Stimulated activated CD4-positive, alpha-beta T cell treated with anti-CD3 and anti-CD28 coated beads, Interleukin-1b, Interleukin-23, amount 100 ng/mL, for 48 hours (primary cell): ENCODE measurements at places on chromosomes 16 and 17.

DNA sequence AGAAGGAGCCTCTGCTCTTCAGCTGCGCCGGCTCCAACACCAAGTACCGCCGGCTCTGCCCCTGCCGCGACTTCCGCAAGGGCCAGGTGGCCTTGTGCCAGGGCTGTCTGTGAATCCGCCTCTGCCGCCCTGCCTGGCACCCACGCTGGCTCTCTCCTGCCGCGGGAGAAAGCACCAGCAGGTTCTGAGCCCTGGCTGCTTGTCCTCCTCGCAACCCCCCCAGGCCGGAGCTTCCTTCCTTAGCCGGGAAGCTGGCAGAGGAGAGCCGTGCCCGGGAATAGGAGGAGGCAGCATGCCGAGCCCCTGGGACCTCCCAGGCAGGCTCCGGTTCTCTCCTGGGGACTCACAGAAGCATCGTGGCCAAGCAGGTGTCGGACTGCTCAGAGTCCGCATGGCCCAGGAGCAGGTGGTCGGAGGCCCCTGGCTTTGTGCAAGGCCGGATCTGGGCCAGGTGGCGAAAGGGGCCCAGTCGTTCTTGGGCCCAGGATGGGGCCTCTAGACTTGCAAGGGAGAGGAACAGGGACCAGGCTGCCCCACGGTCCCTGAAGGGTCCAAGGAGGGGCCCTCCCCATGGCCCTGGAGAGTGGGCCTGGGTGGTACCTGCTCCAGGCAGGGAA is 80.6 kb downstream of the MGAT5B start:
- no peak for DNase-seq

DNA sequence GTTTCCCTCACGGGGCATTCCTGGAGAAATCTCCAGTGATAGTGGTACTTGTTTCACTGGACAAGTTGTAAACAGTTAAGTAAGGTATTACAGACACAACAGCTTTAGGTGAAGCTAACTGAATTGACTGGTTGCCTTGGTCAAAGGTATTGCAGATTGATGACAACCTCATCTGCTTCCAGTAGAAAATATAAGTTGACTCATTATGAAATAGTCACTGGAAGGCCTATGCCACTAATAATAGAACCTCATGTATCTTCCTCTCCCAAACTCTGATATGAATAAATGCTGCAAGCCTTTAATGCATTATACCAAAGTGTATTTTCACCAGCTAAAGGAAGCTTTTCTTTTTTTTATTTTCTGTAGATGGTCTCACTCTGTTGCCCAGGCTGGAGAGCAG is 44.8 kb downstream of the GLG1 start:
- DNase-seq = no peak

DNA sequence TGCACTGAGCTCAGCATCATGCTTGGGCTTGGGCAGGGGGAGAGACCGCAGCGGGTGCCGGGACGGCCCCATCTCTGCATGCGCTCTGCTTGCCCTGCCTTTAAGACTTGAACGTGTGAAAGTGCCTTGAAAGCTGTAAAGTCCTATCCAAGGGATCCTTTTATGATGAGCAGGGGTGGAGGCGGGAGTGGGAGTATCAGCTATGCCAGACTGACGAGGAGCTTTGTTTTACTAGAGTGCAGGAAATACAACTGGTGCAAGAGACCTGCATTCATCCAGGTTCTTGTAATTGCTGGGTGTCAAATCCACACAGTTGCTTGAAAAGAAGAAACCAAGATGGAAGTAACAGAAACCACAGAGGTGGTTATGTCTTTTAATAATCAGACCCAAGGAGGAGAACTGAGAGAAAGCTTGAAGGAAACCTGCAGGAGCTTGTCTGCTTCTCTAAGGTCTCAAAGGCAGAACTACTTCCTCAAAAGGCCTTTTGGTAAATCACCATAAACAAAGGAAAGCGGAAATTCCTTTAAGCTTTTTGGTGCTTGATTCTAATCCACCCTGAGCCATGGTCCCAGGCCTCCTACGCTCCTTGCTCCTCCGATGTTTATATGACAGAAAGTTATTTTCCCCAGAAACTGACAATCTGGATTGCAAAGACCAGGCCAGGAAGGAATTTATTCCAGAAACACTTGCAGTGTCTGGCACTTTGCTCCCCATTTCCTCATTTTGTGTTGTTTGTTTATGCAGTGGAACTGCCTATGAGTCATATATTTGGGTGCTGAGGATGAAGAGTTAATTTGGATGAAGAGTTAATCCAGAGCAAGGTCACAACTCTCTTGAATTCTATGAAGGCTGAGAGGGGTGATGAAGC is 51.3 kb upstream of the FBXO47 start:
- peak; percentile 33 for DNase-seq

DNA sequence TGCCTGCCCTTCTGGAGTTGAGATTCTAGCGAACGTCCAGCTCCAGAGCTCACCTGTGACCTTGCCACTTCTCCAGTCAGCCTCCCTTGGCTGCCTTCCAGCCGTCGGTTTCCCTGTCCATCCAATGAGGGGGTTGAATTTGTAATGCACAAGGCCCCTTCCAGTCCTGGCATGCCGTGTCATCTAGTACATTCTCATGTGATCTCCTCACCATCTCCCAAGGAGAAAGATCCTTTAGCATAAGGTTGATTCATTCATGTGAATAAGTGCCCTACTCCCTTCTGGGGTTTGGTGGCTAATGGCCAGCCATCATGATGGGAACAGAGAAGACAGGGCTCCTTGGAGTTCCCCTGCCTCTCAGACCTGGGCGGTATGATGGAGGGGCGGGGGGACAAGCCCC is 18.9 kb upstream of the ABCC3 start:
- DNase-seq = no peak

DNA sequence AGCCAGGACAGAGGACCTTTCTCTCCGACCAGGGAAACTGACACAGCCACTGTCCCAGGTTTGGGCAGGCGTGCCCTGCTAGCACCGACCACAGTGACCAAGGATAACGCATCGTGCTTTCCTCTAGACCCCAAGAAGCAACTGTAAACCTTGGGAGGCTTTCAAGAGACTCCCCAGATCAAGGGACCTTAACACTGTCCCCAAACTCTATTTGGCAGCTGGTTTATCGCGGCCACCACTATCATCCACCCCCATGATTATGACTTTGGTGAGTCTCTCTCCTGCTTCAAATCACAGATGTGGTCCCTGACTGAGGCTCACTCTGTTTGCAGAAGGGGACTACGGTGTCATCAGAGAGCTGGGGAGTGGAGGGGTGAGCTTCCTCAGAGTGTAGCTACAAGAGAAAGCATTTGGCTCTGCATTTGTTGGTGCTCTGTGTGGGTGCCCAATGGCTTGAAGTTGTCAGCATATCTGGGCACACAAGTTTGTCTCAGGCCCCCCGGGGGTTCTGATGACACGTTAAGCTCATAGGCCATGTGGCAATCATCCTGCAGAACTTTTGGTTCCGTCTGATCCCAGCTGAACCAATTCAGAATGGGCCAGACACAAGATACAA is 408.0 kb downstream of the SLC39A11 start:
- DNase-seq = no peak

GRCh38 chr16:2698965-2699750 is 16.8 kb downstream of the KCTD5 start:
- no peak for DNase-seq

- no peak for DNase-seq
These were observed 148.3 kb downstream of the KATNIP start for GRCh38 chr16:27698266-27698665.

GRCh38 chr16:86768999-86769398 is 190.7 kb downstream of the FOXL1 start:
- no peak for DNase-seq

DNA sequence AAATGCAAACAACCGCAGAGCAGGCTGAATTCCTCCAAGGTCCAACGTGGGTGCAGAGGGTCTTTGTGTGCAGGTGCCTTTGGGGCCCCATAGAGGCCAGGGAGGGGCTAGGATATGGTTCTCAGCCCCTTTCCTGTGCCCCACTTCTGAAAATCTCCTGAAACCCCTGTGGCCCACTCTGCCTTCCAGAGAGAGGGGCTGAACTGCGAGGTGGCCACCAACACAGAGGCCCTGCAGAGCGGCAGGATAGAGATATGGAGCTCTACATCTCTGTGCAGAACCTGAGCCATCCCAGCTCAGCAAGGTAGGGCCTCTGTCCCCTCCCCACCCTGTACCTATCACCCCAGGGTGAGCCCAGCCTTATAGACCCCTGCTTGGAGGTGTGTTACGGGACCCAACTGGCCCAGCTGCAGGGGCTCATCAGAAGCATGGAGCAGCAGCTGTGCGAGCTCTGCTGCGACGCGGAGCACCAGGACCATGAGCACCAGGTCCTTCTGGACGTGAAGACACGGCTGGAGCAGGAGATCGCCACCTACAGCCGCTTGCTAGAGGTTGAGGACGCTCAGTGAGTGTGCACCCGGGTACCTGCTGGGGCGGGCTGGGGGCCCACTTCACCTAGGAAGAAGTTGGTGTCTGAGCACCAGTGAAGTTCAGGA is 5.5 kb downstream of the USP6 start:
- no peak for DNase-seq

- DNase-seq = peak; percentile 81
These were observed 31.7 kb downstream of the SOCS1 start for GRCh38 chr16:11224096-11224893.

DNA sequence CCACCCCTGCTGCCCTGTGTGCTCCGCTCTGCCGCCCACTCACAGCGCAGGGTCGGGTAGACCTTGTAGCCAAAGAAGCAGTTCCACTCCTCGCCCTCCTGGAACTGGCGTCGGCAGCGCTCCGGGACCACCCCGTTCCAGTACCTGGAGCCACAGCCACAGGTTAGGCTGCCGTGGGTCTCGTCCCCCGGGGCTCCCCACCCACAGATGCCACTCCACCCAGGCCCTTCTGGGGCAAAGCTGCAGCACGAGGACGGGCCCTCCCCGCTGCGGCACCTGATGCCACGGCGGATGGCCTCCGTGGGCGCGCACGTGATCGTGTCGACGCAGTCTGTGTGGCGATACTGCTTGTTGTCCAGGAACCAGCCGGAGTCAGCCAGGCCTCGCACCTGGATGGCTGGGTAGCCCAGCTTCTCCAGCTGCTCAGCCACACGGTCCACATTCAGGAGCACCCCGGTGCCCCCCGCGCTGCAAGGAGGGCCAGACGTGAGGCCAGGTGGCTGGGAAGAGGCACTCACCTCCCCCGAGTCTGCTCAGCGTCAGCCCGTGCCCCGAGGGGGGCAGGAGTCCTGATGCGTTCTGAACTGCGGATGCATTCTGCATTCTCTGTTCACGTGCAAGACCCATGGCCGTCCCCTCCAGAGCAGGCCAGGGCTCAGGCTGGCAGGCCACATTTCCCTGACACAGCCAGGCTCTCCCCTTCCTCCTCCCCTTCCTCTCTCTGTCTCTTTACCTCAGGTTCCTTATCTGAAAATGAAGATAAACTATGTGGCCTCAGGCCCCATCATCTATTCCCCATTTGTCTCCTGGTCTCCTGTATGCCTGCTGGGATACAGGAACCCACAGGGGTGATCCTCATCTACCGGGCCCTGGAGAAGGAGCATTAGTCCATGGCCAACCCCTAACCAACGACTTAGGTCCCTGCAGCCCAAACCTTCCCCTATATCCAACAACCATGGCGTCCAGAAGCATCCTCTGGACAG is 4.1 kb downstream of the NOTUM start:
- DNase-seq = no peak

DNA sequence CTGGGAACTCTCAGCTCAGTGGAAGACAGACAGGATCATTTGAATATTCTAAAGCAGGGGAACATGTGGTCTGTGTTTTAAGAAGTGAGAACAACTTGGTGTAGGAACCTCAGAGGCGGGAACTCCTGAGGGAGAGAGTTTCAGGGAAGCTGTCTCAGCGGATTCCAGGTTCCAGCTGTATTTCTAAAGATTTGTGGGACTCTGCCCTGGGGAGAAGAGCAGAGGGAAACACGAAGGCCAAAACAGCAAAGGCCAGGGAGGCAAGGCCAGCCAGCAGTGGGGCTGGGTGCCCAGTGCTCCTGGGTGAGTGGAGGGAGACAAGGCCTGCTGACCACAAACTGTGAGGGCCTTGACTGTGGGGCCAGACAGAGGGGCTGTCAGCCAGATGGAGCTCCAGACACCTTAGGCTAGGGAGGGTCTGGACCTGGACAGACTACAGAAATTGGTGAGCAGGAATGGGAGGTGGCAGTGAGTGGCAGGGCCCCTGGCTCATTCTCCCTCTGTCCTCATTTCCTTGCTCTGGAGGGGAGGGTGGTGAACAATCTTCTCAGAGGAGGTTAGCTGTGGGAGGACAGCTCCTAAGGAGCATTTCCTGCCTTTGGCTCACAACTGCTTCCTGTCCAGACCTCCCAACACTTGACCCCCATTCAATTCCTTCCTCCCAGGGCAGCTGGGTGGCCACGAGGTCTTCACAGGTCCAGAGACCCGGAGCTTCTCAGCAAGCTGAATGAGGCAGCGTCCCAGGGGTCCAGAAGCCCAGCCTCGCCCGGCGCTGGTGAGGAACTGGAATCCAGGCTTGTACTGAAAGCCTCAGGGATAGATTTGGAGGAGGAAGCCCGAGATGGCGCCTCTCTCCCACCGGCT is 21.0 kb upstream of the FZD2 start:
- DNase-seq = no peak

- DNase-seq = no peak
These were observed 66.6 kb downstream of the SIAH1 start for GRCh38 chr16:48318630-48319029.

DNA sequence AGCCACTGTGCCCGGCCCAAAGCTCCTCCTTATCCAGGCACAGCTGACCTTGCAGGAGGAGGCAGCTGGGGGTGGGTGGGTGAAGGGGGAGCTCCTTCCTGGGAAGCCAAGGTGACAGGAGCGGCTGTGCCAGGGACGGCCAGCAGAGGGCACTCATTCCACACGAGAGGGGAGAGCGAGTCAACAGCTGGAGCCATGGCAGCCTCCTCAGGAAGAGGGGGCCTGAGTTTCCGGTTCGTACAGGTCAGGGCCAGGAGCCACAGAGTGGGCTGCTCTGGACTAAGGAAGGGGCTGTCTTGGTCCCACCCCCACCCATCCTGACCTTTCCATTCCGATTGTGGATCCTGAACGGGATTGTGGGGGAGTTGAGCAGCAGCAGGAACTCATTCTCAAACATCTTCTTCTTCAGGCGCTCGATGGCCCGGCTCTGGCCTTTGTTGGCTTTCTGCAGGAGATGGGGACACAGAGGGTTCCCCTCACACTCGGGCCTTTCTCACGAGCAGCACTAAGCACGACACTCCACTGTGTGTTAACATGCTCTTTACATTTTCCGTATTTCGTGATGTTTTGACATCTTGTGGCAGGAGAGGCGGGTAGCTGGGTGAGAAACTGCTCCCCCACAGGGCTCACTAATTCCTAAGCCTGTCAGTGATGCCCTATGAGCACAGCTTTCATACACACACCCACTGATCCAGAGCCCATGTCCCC is 61.6 kb downstream of the TIMM22 start:
- DNase-seq = peak; percentile 65

GRCh38 chr16:50839920-50840729 is 98.2 kb downstream of the CYLD start:
- DNase-seq = no peak

- no peak for DNase-seq
These were observed 105.4 kb upstream of the RBFOX1 start for GRCh38 chr16:7227229-7227721.

GRCh38 chr16:71762186-71762585 is 37.7 kb upstream of the PHLPP2 start:
- no peak for DNase-seq

- DNase-seq = no peak
These were observed 52.1 kb downstream of the CMIP start for GRCh38 chr16:81496742-81497141.
